ENCODE measurements at places on chromosomes 1 and 21. TPM values are rescaled to one million over a fixed set of nuclear protein-coding genes. Genes with fewer than 3 reads are reported as not detected.

Gene TFF2
- total RNA-seq, result not detected

Gene CCDC27
- not detected for total RNA-seq

Gene TMEM35B
- total RNA-seq, result 34.8 TPM

Gene CA6
- not detected for total RNA-seq

Gene FAM76A
- total RNA-seq, result 8.5 TPM

Gene PPM1J
- 2.0 TPM for total RNA-seq

Gene ESPN
- total RNA-seq, result under 0.01 TPM

Gene LYPD8
- not detected for total RNA-seq

Gene C4BPA
- not detected for total RNA-seq

Gene SH2D2A
- total RNA-seq, result not detected

Gene GNAI3
- 7.5 TPM for total RNA-seq

Gene C2CD2
- total RNA-seq, result 10.4 TPM

Gene RNASEL
- 9.4 TPM for total RNA-seq

Gene ADAMTS1
- total RNA-seq, result 73.5 TPM

Gene SLC1A7
- total RNA-seq, result 0.82 TPM

Gene S100A7A
- total RNA-seq, result not detected

Gene CHRM3
- total RNA-seq, result 0.09 TPM

Gene ANGEL2
- total RNA-seq, result 29.1 TPM

Gene FCRL2
- not detected for total RNA-seq

Gene RNU5D-1
- not detected for total RNA-seq

Gene RAB42
- 5.5 TPM for total RNA-seq

Gene SPRR1A
- total RNA-seq, result not detected

Gene KRTAP7-1
- not detected for total RNA-seq

Gene CYP4X1
- 2.9 TPM for total RNA-seq

Gene S100A9
- total RNA-seq, result not detected

Gene RAB3B
- 0.77 TPM for total RNA-seq

Gene DRAXIN
- total RNA-seq, result not detected

Gene CD53
- not detected for total RNA-seq

Gene CFHR2
- total RNA-seq, result not detected

Gene ACKR1
- 2.9 TPM for total RNA-seq

Gene LCE3D
- total RNA-seq, result not detected

Gene AMY2A
- not detected for total RNA-seq

Gene GPR25
- not detected for total RNA-seq

Gene SH2D5
- total RNA-seq, result 0.26 TPM

Gene SEMA4A
- 0.47 TPM for total RNA-seq

Gene FGR
- total RNA-seq, result not detected

Gene OR4F29
- not detected for total RNA-seq
